Left renal cortex interstitium (tissue), 4 donors: ENCODE measurements at places on chromosomes 3 and 15. TPM values are rescaled to one million over a fixed set of nuclear protein-coding genes. Genes with fewer than 3 reads are reported as not detected.

GRCh38 chr3:46462111-46462510 lies 2.6 kb downstream of the LTF start:
- no peak for DNase-seq

GRCh38 chr3:113084777-113085176 lies 94.0 kb downstream of the GTPBP8 start:
- no peak for DNase-seq

GRCh38 chr3:14481646-14482036 lies 58.5 kb downstream of the GRIP2 start:
- DNase-seq: no peak

- no peak for DNase-seq
Observed at GRCh38 chr15:46304321-46304720, 669.5 kb downstream of the SQOR start.

DNA sequence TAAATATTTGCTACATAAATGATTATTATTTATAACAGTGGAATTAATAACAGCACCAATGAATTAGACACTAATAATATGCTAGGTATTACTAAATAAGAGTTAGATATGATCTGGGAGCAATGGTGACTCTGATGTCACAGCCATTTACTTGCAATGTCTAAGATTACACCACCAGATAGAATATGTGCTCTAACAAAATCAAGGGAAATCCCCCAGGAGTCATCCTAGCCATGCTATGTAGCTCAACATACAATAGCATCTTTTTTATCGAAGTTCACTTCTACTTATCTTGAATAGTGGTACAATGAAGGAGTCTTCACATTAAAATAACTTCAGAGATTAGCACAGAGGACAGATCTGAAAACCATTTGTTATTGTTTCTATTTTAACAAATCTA lies 154.0 kb downstream of the FMN1 start:
- no peak for DNase-seq

- DNase-seq: no peak
Observed at GRCh38 chr3:49859576-49860305, 3.4 kb upstream of the TRAIP start.

DNA sequence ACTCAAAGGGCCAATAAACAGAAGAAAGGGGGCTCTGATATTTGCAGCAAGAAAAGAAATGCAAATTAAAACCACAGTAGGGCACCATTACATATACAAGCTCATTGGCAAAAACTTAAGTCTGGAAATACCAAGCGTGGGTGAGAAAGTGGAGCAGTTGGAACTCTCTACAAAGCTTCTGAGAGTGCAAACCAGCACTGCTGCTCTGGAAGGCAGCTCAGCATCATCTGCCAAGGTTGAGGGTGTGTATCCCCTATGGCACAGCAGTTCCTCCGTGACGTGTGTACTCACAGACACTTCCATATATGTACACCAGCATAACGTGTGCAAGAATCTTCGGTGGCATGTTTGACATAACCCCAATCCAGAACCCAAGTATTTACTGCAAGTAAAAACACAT lies 271.0 kb upstream of the ATP10A start:
- no peak for DNase-seq

DNA sequence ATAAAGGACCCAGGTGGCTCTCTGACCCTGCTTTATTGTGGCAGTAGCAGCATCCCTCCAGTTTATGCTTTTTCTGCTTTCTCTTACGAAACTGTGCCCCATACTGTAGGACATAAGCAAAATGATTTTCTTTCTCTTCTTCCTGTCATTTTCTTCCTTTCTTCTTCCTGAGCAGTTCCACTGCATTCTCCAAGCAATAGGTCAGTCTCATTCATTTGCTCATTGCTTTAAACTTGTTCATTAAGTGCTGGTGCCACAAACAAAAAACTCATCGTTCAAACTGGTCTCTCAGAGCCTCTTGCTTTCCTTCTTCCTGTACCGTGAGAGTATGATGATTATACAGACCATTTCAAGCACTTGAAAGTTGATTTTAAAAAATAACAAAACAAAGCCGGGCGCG lies 66.8 kb downstream of the PDE8A start:
- DNase-seq: no peak

GRCh38 chr3:976006-976405 lies 116.8 kb upstream of the CNTN6 start:
- DNase-seq: no peak

GRCh38 chr15:51846463-51847230 lies 17.2 kb downstream of the TMOD3 start:
- DNase-seq: no peak

GRCh38 chr15:49815526-49815925 lies 194.7 kb downstream of the DTWD1 start:
- DNase-seq: no peak

DNA sequence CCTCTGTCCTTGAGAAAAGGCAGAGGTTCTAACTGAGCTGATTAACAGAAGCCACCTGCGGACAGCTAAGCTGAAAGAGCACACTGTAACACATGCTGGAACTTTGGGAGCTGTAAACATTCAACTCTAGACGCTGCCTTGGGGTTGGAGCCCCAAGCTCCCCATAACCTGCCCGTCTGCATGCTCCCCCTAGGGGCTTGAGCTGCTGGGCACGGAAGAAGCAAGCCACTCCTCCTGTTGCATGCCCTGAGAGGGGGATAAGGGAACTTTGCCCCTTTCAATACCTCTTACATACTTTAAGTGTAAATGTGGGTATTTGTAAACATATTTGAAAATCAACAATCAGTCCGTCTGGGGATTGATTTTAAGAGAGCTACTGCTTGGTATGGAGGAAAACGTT lies 188.4 kb downstream of the ADAMTSL3 start:
- no peak for DNase-seq

ZNF80 gene
- 0.06 TPM for polyA plus RNA-seq

SLC24A5 gene
- polyA plus RNA-seq: 1.3 TPM

CCR3 gene
- polyA plus RNA-seq: not detected

KIF15 gene
- polyA plus RNA-seq: 29.4 TPM

SLC2A2 gene
- polyA plus RNA-seq: 11.7 TPM
